ENCODE measurements at places on chromosomes 11 and 22. TPM values are rescaled to one million over a fixed set of nuclear protein-coding genes. Genes with fewer than 3 reads are reported as not detected.

GRCh38 chr22:44304354-44304753, 8.4 kb downstream of the SHISAL1 start:
- DNase-seq, result no peak

DNA sequence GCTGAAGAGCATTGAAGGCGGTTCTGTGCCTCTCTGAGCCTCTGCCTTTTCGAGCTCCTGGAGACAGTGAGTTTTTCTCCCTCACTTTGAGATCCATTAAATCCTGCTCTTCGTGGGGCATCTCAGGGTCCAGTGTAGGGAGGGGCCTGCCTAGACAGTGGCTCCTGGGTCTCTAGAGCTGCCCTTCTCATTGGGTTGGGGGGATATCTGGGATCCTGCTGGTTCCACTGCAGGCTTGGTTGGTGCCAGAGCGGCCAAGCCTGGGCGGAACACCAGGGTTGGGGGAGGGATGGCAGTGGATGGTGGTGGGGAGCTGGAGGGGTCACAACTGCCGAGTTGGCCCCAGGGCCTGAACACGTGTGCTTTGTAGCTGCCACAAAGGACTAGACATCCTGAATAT, 52.2 kb upstream of the CARS1 start:
- no peak for DNase-seq

- DNase-seq, result peak; percentile 87
Observed at GRCh38 chr11:518463-519202, 11.6 kb upstream of the RNH1 start.

- no peak for DNase-seq
Observed at GRCh38 chr11:115286614-115287013, 217.6 kb downstream of the CADM1 start.

DNA sequence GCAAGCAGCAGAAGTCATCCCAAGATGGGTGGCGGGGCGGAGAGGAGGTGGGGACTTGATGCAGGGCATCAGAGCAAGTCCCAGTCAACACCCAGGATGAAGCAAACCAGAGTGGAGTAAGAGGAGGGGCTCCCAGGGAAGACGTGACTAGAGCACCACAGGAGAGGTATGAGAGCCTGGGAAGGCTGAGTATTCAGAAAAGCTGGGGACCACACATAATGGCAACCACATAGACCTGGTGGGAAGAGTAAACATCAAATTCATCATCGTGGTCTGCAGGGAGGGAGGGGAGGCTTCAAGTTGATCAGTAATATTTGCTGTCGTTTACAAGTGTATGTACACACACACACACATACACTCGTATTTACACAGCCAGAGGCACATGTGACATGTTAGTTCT, 60.7 kb upstream of the CLTCL1 start:
- no peak for DNase-seq

DNA sequence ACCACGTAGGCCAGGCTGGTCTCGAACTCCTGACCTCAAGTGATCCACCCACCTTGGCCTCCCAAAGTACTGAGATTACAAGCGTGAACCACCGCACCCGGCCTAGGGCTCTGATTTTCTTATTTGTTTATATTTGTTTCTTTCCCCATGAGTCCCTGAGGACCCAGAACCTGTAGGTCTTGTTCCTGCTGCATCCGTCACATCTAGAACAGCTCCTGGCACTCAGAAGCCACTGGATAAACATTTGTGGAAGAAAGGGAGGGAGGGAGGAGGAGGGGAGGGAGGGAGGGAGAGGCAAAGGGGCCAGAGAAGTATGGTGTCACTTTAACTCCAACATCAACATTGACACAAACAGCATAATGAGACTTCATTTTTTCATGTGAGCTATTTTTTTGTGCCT, 67.7 kb downstream of the CELSR1 start:
- DNase-seq, result no peak

DNA sequence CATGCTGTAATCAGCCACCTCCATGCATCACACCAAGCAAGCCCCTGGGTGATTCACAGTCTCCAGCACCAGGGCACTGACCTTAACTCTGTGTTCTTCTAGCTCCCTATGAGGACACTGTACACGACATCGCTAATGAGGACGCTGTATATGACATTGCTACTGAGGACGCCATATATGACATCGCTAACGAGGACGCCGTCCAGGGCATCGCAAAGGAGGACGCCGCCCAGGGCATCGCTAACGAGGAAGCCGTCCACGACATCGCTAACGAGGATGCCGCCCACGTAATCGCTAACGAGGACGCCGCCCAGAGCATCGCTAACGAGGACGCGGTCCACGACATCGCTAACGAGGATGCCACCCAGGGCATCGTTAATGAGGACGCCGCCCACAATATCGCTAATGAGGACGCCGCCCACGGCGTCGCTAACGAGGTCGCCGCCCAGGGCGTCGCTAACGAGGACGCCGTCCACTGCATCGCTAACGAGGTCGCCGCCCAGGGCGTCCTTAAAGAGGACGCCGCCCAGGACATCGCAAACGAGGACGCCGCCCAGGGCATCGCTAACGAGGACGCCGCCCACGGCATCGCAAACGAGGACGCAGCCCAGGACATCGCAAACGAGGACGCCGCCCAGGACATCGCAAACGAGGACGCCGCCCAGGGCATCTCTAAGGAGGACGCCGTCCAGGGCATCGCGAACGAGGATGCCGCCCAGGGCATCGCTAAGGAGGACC, 34.5 kb upstream of the DGCR6L start:
- DNase-seq, result no peak

DNA sequence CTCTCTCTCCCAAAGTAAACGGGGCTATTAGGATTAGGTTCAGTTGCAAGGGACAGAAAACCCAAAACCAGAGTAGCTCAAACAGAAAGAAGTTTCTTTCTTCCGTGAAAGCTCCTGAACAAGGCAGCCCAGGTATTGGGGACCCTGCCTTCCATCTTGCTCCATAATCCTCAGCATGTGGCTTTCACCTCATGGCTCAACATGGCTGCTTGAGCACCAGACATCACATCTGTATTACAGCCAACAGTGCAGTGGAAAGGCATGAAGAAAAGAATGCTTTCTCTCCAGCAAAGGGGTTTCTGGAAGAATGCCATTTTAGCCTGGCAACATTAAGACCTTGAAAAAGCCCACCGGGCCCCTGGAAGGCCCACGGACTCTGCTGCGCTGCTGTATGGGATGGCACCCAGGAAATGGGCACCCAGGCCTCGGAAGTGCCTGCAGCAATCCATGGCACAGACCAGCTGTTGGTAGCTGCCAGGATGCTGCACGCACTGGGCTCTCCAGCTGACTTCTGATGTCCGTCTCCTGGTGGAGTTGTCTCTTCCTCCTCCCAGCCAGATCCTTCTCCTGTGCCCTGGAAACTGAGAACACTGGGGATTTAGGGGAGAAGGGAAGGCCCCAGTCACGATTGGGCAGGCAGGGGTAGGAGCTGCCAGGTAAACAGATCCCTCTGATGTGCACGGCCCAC, 22.6 kb downstream of the PDGFB start:
- no peak for DNase-seq

DNA sequence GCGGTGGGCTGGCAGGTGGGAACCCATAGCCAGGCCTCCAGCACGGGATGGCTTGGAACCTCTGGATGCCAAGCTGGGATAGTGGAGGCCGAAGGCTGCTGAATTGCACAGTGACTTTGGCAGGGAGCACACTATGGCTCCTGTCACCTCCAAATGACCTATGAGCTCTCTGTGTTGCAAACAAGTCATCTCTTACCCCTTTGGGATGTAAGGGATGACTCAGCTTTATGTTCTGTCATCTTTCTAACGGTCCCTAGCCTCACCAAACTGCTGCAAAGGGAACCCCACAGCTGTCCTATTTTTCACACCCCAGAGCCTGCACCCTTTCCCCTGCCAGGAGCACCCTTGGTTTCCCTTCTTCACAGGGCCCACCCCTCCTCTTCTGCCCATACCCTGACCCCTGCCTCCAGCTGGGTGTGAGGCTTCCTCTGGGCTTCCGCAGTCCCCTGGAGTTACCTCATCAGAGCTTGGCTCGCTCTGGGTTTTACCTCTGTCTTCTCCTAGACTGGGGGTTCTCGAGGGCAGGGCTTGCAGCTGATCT, 2.7 kb upstream of the SCUBE1 start:
- DNase-seq, result no peak

GRCh38 chr11:34179026-34179675, 73.7 kb downstream of the NAT10 start:
- DNase-seq, result no peak

DNA sequence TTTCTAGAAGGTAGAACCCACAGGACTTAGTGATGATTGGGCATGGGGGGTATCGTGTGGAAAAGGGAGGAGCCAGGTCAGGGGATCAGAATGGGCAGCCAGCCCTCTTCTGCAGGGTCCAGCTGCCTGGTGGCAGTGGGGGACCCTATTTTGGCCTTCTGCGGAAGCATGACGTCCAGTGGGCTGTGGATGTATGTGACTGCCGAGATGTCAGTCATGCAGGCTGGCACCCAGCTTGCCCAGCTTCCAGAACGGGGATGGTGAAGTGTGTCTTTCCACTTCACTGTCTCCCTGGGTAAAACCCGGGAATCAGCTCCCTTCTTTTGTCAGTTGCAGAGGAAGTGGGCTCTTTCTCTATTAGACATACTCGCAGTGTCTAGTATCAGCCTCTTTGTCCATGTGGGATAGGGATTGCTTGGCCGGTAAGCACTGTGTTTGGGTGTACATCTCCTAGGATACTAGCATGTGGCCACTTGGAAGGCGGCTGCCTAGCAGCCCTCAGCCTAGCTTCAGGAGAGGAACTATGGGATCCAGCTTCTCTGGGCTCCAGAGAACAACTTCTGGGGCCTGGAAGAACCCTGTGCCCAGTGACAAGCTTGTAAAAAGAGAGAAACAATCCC, 51.4 kb downstream of the GRIK4 start:
- DNase-seq, result no peak

The ACTN3 gene
- 0.57 TPM for total RNA-seq

The MAPK8IP2 gene
- total RNA-seq, result 13.0 TPM

The CNIH2 gene
- 21.3 TPM for total RNA-seq

The LRRC4C gene
- 14.0 TPM for total RNA-seq

The ARHGAP32 gene
- 50.7 TPM for total RNA-seq

Measured in type B pancreatic cell (in vitro differentiated cells).